ENCODE measurements at places on chromosomes 4 and X.
A peak's percentile ranks its signal among the peaks of the same experiment; 100 is the strongest.

DNA sequence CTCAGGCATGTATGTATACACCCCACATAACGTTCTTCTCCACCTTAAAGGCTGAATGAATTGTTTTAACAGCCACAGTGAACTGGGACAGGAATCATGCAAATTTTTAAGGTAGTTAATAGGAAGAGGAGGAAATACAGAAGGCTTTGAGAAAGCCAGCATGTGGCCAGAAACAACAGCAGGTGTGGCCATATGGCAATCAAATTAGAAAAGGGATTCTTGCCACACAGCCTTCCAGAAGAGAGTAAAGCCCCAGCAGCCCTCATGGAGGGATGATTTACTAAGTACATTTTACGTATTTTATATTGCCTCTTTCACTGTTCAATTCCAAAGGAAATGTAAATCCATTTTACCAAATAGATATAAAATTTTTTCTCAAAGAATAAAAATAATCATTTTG is 792.2 kb downstream of the ADGRL3 start:
- DNase-seq, result no peak

GRCh38 chr4:78666830-78667258 is 109.3 kb upstream of the BMP2K start:
- DNase-seq, result no peak

DNA sequence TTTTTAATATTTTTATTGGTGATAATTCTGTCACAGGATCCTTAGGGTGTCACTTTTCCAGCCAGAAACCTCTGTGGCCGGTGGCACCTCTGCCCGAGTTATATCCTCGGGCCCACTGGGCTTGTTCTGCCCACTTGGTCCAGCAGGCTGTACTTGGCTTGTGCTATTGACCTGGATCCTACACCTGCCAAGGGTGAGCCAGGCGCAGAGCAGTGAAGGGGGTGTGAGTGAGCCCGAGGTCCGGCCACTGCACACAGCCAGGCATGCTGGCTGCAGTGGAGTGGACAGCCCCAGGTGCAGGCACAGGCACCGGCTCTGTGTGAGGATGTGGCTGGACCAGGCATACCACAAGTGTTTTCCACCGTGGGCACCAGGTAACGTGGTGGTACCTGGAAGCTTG is 54.7 kb upstream of the NUDT6 start:
- DNase-seq, result no peak

GRCh38 chr4:4930677-4931076 is 71.2 kb downstream of the MSX1 start:
- DNase-seq, result no peak

- DNase-seq, result no peak
Measured at GRCh38 chr4:91746551-91746950, 557.2 kb upstream of the GRID2 start.

DNA sequence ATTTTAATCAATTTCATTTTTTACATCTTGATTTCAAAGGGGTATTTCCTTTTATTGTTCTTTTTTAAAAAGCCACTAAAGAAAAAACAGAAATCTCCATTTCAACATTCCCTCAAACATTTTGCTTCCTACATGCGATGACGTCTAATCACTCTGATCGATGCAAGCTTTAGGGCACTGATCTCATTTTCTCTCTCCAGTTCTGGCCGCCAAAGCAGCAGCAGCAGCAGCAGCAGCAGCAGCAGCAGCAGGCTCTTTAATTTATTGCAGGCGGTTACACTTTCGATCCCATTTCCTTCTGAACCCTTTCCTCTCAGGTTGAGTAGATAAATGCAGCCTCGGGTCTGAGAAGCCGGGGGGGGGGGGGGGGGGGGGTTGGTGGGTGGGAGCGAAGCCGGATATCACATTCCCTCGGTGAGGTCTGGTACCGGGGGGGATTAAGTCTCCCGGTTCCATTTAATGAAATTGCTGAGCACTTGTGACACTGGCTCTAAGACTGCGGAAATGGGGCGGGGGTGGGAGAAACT is 3.4 kb upstream of the PCDH7 start:
- peak; percentile 62 for DNase-seq

DNA sequence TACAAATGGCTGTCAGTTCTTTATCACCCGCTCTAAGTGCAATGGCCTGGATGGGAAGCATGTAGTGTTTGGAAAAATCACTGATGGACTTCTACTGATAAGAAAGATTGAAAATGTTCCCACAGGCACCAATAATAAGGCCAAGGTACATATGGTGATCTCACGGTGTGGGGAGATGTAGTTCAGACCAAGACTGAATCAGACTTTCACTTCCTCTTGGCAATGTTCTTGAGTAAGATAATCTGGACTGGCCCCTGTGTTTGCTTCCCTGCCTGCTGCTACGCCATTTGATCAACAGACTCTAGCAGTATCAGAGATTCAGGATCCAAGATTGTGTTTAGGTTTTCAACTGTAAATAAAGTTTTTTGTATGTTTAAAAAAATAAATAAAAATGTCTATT is 682.2 kb upstream of the AMOT start:
- DNase-seq, result no peak

- DNase-seq, result no peak
Measured at GRCh38 chr4:86250619-86251018, 109.2 kb downstream of the MAPK10 start.

GRCh38 chr4:10243856-10244255 is 127.3 kb upstream of the WDR1 start:
- no peak for DNase-seq

GRCh38 chr4:41930139-41930831 is 4.9 kb upstream of the TMEM33 start:
- DNase-seq, result no peak

DNA sequence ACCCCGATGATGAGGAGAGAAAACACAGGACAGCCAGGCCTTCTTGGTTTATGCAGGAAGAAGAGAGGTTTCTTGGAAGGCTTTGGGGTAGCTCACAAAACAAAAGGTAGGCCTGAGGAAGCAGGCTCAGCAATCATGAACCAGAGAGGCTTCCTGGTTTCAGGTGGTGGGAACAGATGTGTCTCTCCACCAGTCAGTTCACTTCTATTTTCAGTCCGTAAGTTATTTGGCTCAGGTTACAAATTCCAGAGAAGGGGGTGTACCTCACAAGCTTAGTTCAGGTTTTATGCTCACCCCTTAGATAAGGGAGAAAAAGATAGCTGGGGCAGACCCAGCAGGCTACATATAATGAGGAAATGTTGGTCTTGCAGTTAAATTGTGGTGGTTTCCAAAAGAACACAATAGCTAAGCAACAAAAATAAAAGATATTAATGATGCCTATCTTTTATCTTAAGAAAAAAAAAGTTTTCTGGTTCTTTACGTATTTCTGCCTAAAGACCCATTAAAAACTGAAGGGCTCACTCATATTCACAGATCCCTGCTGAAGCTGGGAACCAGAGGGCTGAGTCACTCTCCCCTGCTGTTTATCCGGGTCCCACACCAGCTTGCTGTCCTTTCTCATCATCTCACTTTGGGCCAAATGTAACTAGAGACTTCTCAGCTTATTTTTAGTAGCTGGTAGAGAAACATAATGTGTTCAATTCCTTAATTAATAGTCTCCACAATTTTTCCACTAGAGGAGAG is 177.0 kb downstream of the CAMK2D start:
- DNase-seq, result no peak

GRCh38 chrX:106957856-106958255 is 37.7 kb downstream of the CLDN2 start:
- DNase-seq, result no peak

GRCh38 chr4:43373201-43373600 is 480.7 kb downstream of the GRXCR1 start:
- no peak for DNase-seq

DNA sequence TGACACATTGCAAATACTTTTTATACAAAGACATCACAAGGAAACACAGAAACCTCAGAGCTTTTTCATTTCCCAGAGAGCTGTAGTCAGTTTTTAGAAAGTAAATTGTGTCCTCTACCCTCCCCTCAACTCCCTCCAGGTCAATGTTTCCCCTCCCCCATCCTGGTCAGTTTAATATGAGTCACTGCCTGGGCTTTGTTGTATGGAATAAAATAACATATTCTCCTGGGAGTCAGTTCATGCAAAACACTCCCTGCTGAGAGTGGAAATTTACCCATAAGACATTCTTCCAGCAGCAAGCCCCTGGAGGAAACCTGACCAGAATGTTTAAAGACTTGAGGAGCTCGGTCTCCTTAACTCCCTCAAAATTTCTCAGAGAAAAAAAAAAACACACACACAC is 270.1 kb upstream of the LDB2 start:
- no peak for DNase-seq

- DNase-seq, result peak; percentile 78
Measured at GRCh38 chr4:118352843-118353533, at the start of gene PRSS12. Gene PRSS12 (minus strand): TSS chr4:118353003. CDS start chr4:118352720, 283 bp downstream.

- DNase-seq, result no peak
Measured at GRCh38 chrX:1754077-1754476, 139.2 kb downstream of the ASMT start.

DNA sequence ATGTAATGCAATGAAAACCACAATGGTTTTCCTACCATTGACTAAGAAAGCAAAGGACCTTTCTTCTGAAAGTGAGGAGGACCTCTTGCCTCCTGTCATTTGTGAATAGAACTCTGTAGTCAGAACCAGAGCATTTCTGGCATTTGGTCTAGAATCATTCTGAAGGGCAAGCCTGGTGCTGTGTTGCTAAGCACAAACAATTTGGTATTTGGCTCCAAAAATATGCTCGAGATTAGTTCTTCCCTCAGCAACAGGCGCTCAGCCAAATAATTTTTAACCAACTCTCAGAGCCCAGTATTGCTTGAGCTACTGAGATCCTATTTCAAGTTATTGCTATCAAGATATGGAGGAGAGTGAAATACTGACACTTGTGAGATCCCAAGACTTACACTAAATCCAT is 71.0 kb downstream of the SNCA start:
- no peak for DNase-seq

- DNase-seq, result no peak
Measured at GRCh38 chrX:14027036-14027435, 2.7 kb downstream of the GEMIN8 start.

DNA sequence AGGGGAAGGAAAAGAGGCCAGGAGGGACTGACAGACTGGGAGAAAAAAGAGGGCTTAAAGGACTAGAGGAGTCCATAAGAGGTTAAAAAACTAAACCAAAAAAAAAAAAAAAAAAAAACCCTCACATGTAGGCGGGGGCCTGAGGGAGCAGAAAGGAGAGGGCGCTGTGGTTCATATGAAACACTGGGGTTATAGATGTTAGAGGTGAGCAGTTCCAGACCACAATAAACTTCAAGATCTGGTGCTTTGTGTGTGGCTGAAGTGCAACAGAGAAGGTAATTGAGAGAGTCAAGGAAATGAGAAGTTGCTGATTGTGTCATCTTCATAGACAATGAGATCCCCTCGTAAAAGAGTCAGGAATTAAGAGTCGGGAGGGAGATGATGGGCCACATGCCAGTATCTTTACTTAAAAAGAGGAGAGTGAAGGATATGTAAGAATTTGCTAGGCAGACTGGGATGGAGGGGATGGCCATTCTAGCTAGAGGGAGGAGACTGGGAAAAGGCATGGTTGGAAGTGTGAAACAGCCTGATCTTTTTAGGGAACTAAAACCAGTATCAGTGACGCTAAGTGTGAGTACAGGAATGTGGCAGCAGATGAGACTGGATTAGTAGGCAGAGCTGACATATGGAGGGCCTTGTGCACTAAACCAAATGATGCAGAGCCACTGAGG is 18.4 kb upstream of the OGT start:
- DNase-seq, result no peak

- DNase-seq, result no peak
Measured at GRCh38 chrX:93420525-93421082, 252.8 kb downstream of the NAP1L3 start.

- DNase-seq, result peak; percentile 30
Measured at GRCh38 chr4:169485791-169486742, 126.3 kb downstream of the NEK1 start.

- DNase-seq, result peak; percentile 41
Measured at GRCh38 chrX:71253253-71254091, 468 bp downstream of the ZMYM3 start.

DNA sequence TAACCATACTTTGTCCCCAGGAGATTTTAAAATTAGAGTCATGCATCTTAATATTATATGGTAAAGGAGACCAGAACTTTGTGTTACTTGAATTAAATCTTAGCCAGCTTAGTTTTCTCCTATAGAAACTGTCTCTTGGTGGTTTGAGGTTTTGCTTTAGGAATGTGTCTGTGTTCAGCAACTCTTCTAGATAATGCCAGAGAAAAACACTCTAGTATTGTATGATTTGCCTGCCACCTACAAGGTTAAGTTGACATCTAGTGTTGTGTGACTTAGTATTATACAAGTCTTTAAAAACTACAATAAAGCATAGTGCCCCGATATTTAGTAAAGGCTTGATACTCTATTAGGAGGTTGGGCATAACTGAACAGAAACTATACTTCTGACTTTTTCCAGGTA is 2.1 kb downstream of the UGT8 start:
- DNase-seq, result no peak

DNA sequence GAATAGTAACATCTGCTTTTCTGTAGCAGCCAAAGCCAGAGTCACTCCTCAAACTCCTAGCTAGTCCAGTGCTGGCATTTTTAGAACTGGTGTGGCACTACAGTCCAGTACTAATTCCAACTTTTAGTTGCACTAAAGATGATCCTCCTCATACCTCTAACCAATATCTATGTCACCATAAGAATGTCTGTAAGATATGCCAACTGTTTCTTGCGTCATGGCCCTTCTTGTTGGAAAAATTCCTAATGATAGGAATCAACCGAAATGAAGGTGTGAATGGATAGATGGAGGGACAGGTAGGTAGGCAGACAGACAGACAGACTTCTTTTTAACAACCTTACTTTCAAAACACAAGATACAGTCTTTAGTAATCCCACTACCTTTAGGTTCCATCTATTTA is 74.6 kb upstream of the PRSS48 start:
- DNase-seq, result no peak

GRCh38 chrX:15404401-15405096 is 20.3 kb upstream of the VEGFD start:
- no peak for DNase-seq

GRCh38 chr4:179447308-179447707 is 2005.1 kb upstream of the AGA start:
- no peak for DNase-seq
